ENCODE measurements at places on chromosomes 11 and 22.

DNA sequence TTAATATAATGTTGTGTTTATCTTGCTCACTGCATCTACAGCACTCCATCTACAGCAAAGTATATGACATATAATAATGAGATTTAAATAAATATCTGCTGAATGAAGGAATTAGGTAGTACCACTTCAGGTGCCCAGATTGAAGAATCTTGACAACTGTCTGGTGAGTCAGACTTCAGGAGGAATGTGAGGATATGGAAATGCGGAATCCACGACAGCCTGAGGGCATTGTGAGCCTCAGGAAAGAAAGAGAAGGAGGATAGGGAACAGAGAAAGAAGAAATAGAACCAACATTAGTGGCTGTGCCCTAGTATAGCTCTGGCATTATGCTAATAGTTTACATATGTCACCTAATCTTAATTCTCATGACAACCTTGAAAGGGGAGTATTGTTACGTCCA, 304.4 kb downstream of the AASDHPPT start:
- no peak for DNase-seq

- no peak for DNase-seq
Observed at GRCh38 chr11:118973985-118974384, 2.4 kb downstream of the FOXR1 start.

GRCh38 chr11:92886243-92886905, 83.1 kb upstream of the MTNR1B start:
- peak; percentile 56 for DNase-seq

GRCh38 chr11:6630632-6631291, 11.5 kb upstream of the TPP1 start:
- no peak for DNase-seq

- DNase-seq, result peak; percentile 6
Observed at GRCh38 chr11:27524155-27524554, 17.6 kb upstream of the LIN7C start.

GRCh38 chr11:18495703-18496102, 31.0 kb downstream of the TSG101 start:
- no peak for DNase-seq

DNA sequence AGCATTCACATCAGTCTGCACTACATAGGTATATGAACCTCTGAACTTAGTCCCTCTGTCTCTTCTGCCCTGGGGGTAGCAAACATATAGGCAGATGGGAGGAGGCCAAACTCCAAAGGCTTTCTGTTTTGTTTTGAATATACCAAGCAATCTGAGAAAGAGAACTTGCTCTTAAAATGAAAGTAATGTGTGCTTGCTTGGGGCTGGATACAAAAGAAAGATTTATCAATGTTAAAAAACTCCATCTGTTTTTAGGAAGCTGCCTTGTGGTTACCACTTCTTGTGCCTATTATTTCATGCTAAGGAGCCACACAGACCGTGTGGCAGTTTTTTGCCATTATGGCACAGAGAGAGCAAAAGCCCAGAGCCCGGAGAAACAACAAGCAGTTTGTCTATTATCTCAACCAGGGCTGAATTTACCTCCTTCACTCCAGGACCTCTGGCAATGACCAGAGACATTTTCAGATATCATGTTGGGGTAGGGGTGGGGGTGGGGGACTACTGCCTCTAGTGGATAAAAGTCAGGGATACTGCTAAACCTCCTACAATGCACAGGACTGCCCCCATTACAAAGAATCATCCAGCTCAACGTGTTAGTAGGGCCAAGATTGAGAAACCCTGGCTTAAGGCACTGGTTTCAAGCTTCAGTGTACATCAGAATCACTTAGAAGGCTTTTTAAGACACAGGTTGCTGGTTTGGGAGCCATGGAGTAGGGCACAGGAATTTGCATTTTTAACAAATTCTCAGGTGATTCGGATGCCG, 124.2 kb downstream of the APIP start:
- DNase-seq, result no peak

DNA sequence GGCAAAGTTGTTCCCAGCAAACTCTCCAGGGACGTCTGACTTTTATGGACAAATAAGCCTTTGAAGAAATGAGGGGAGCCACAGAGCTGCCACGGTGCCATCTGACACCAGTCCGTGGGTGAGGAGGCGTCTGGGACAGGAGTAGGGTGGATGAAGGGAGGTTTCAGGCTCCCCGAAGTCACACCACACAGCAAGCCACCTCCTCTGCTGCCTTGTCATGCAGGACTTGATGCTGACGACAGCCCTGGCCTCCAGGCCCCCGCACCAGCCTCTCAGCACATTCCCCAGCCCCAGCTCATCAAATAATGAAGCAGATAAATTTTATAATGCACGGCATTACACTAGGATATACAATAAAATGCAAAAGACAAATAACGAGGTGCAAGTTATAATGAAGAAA, 156.5 kb downstream of the CEP164 start:
- DNase-seq, result no peak

All from NT2/D1 (cell line).